ENCODE measurements at places on chromosomes 6 and 20. TPM values are rescaled to one million over a fixed set of nuclear protein-coding genes. Genes with fewer than 3 reads are reported as not detected.
A peak's percentile ranks its signal among the peaks of the same experiment; 100 is the strongest.

- peak overlapping the region; percentile 4 for H3K27ac ChIP-seq
- H3K4me3 ChIP-seq, result no peak overlapping the region
- DNase-seq, result peak; percentile 75
- H3K27me3 ChIP-seq, result no peaks in the 10 kb centered on the region
Measured at GRCh38 chr6:163490826-163491577, 76.5 kb downstream of the QKI start.

GRCh38 chr6:83055366-83055964, 10.2 kb downstream of the UBE3D start:
- no peak overlapping the region for H3K27ac ChIP-seq
- DNase-seq, result no peak
- H3K36me3 ChIP-seq, result no peaks in the 10 kb centered on the region
- no peaks in the 10 kb centered on the region for H3K4me1 ChIP-seq

DNA sequence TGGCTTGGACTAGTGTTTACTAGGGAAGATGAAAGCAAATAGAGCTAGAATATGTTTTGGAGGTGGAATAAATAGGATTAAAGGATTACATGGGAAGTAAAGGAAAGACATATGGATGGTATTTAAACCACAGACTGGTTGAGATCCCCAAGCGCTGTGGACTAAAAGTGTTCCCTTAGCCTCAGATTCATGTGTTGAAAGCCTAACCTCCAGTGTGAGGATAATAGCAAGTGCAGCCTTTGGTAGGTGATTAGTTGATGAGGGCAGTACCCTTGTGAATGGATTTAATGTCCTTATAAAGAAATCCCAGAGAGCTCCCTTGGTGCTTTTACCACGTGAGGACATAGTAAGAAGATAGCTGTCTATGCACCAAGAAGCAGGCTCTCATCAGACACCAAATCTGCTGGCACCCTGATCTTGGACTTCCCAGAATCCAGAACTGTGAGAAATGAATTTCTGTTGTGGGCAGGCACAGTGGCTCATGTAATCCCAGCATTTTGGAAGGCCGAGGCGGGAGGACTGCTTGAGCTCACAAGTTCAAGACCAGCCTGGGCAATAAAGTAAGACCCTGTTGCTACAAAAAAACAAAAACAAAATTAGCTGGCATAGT, 57.3 kb upstream of the MCM9 start:
- no peaks in the 10 kb centered on the region for H3K36me3 ChIP-seq
- H3K4me3 ChIP-seq, result no peak overlapping the region
- no peaks in the 10 kb centered on the region for H3K4me1 ChIP-seq
- H3K27ac ChIP-seq, result no peak overlapping the region

DNA sequence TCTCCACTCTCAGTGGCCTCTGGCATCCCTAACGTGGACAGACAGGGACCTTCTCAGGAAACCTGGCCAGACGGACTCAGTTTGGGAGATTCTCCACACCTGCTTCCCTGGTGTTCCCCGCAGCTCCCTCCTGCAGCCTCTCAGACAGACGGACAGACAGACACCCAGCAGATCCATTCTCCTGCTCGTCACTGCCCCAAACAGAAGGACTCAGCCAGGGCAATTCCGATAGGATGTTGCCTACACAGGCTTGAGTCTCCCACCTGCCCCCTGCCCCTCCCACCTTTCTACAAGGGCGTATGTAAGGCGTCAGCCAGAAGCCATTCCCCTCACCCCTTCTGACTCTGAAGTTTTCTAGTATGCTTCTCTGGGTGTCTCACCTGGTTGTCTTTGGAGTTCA, 428 bp downstream of the CCM2L start:
- DNase-seq, result no peak
- peaks cover 12% of the 10 kb centered on the region for H3K27me3 ChIP-seq
- H3K4me3 ChIP-seq, result no peak overlapping the region

GRCh38 chr6:64782877-64783276, 924.1 kb downstream of the EYS start:
- no peaks in the 10 kb centered on the region for H3K27me3 ChIP-seq
- no peak overlapping the region for H3K4me3 ChIP-seq
- H3K4me1 ChIP-seq, result no peaks in the 10 kb centered on the region
- DNase-seq, result no peak
- no peaks in the 10 kb centered on the region for H3K36me3 ChIP-seq
- no peak overlapping the region for H3K27ac ChIP-seq

DNA sequence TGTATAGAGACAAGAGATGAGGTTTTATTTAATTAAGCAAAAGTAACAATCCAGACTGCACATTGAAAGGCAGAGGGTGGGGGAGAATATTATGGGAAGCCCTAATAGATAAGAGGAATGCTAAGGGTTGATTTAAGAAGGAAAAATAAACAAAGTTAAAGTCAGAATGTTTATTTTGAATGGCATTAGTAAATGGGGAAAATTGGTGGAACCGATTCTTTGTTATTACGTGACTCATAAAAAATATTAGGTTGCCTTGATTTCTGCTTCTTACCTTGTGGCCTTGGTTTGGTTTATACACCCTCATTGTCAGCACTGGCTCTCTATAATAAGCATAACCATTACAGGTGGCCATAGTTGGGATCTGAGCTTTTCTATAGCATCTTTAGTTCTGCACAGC, 674.8 kb upstream of the CITED2 start:
- peaks cover 36% of the 10 kb centered on the region for H3K4me1 ChIP-seq
- H3K27ac ChIP-seq, result no peak overlapping the region
- no peaks in the 10 kb centered on the region for H3K27me3 ChIP-seq
- H3K4me3 ChIP-seq, result no peak overlapping the region
- no peaks in the 10 kb centered on the region for H3K36me3 ChIP-seq

DNA sequence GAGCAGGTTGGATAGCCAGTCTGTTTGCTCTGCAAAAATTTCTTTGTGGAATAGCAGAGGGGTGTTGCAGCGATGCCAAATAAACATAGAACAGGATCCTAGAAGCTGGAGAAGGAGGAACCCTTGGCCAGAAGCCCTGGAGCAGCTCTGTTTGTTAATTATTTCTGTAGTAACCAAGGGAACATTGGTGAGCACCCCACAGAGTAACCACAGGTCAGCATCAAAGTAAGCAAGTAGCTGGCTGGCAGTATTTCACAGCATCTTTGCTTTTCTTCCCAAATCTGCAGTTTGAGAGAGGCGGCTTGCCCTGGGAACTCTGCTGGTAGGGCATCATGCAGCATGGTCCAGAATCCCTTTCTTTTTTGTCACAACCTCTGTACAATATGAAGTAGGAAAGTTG, 12.7 kb upstream of the APMAP start:
- H3K27me3 ChIP-seq, result peaks cover 8% of the 10 kb centered on the region
- no peak for DNase-seq
- peaks cover under 1% of the 10 kb centered on the region for H3K4me1 ChIP-seq
- H3K27ac ChIP-seq, result no peak overlapping the region
- H3K36me3 ChIP-seq, result no peaks in the 10 kb centered on the region

DNA sequence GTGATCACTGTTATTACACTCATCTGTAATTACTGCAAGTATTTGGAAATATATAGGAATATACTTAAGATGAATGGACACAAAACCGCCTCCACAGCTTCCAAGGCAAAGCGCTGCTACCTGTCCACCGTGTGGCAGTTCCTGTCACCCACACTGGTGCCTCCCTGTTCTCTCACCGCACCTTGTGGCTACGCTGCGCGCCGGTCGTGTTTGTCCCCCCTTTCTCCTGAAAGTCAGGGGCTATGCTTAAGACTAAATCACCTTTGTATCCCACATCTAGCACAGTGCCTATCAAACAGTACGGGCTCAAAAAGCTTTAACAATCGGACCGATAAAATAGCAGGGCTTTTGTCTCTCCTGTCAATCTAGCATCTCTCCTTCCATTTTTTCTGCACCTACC, 23.0 kb downstream of the LY86 start:
- H3K27ac ChIP-seq, result no peak overlapping the region
- H3K27me3 ChIP-seq, result no peaks in the 10 kb centered on the region
- no peaks in the 10 kb centered on the region for H3K36me3 ChIP-seq
- DNase-seq, result no peak

- no peak for DNase-seq
- H3K27me3 ChIP-seq, result no peaks in the 10 kb centered on the region
- no peaks in the 10 kb centered on the region for H3K4me1 ChIP-seq
- no peak overlapping the region for H3K4me3 ChIP-seq
- no peaks in the 10 kb centered on the region for H3K36me3 ChIP-seq
- no peak overlapping the region for H3K27ac ChIP-seq
Measured at GRCh38 chr6:9745966-9746365, 668.9 kb downstream of the TFAP2A start.

DNA sequence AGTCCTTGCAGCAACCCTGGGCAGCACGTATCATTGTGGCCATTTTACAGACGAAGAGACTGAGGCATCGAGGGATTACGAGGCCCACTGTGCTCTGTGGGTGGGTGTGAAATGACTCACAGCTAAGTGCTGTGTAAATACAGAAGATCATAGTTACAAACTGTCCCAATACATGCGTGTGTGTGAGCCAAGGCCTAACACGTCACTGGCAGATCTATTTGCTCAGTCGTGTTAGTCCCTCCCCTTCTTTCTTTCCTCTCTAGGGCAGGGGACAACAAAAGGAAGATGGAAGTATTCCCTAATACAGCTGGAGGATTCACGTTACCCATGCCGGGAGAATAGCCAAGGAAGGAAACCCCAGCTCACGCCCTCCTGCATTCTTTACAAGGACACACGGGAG, 175.9 kb downstream of the CDC5L start:
- DNase-seq, result peak; percentile 29
- no peak overlapping the region for H3K27ac ChIP-seq
- no peaks in the 10 kb centered on the region for H3K36me3 ChIP-seq
- no peaks in the 10 kb centered on the region for H3K4me1 ChIP-seq

DNA sequence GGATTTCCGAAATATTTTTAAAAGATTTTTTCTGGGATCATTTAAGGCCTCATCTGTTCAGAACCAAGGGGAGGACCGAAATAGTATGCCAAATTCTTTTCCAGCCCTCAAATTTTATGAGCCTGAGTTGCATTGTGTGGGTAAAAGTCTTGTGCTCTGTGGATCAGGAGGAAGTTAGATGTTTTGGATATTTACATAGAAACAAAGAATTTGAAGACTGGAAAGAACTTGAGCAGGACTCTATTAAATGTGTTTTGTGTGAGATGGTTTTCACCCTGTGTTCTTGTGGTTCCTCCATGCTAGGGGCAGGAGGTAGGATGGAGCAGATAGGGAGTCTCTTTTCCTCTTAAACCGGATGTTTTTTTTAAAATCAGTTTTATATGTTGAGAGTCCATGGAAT, 329.1 kb downstream of the LAMA2 start:
- H3K36me3 ChIP-seq, result no peaks in the 10 kb centered on the region
- H3K27ac ChIP-seq, result no peak overlapping the region
- H3K27me3 ChIP-seq, result no peaks in the 10 kb centered on the region
- H3K4me1 ChIP-seq, result no peaks in the 10 kb centered on the region

DNA sequence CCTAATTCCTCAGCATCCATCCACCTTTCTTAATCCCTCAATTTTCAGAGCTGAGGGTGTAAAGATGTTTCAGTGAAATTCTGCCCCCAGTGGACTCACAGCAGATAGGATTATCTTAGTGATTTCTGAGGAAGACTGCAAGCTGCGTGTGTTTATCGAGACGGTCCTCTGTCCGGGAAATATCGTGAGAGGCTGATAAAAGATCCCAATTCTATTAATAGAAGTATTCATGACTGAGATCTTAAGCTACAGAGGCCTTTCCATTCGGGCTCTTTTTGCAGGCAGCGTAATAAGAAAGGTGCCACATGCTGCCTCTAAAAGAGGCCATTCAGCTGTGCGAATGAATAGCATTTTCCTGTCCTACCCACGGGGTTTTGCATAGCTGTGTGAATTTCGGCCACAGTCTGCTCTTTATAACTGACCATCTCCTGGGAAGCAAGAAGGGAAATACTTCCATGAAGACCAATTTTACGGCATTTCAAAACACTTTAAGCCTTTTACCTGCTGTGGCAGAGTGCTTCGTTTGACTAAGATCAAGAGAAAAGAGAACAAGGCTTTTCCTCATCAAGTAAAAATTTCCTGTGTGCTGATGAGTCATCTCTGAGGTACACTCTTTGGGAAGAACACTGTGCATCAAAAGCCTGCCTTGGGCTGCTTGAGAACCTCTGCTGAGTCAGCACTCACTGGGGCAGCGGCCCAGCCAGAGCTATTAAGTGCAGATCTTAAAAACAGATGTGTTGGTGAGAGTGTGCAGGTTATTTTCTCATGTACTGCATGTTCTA, 208.8 kb downstream of the ARHGAP18 start:
- H3K36me3 ChIP-seq, result no peaks in the 10 kb centered on the region
- H3K27ac ChIP-seq, result peak overlapping the region; percentile 92
- peak overlapping the region; percentile 46 for H3K4me3 ChIP-seq
- H3K4me1 ChIP-seq, result peaks cover 35% of the 10 kb centered on the region
- DNase-seq, result peak; percentile 98

- no peak overlapping the region for H3K4me3 ChIP-seq
- peaks cover 7% of the 10 kb centered on the region for H3K4me1 ChIP-seq
- no peaks in the 10 kb centered on the region for H3K36me3 ChIP-seq
- H3K27ac ChIP-seq, result no peak overlapping the region
- H3K27me3 ChIP-seq, result no peaks in the 10 kb centered on the region
- DNase-seq, result no peak
Measured at GRCh38 chr6:149890629-149891045, 7.3 kb downstream of the RAET1E start.

- peak; percentile 39 for DNase-seq
- no peak overlapping the region for H3K27ac ChIP-seq
- H3K36me3 ChIP-seq, result peaks cover 7% of the 10 kb centered on the region
- H3K27me3 ChIP-seq, result no peaks in the 10 kb centered on the region
- no peak overlapping the region for H3K4me3 ChIP-seq
- no peaks in the 10 kb centered on the region for H3K4me1 ChIP-seq
Measured at GRCh38 chr6:157169656-157170055, 153.7 kb downstream of the TMEM242 start.

GRCh38 chr20:35311409-35311808, 19.2 kb upstream of the FAM83C start:
- H3K27ac ChIP-seq, result peak overlapping the region; percentile 92
- DNase-seq, result peak; percentile 64
- H3K4me1 ChIP-seq, result peaks cover 73% of the 10 kb centered on the region
- H3K4me3 ChIP-seq, result no peak overlapping the region
- H3K36me3 ChIP-seq, result no peaks in the 10 kb centered on the region

DNA sequence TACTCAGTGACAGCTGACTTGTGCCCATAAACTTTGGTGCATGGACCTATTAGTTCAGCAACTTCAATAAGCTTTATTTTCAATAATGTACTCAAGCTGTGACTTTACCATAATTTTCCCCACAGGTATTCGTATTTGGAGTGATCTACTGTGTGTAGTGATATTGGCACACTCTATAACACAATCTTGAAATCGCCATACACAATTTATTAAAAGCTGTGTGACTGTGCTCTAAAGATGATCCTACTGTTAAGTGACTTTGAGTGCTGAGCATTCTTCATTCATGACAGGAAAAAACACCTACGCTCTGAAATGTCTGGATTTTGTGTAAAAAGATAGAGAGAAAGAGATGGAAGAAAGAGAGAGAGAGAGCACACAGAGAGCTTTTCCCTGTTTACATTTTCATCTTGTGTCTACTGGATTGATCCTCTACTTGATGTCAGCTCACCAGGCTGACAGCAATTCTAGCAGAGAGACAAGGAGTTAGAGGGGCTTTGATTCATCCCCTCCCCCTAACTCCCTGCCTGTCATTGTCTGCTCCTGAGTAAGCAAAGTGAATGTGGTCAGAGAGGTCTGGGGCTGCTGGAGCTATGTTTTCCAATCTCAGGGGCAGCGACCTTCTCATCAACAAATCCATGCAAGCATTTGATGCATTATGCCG, 538.7 kb upstream of the POU3F2 start:
- H3K27ac ChIP-seq, result no peak overlapping the region
- H3K4me1 ChIP-seq, result no peaks in the 10 kb centered on the region
- H3K36me3 ChIP-seq, result no peaks in the 10 kb centered on the region
- no peaks in the 10 kb centered on the region for H3K27me3 ChIP-seq
- no peak overlapping the region for H3K4me3 ChIP-seq
- DNase-seq, result no peak

Gene AFDN
- 102 TPM for total RNA-seq

Gene ACSS1
- 0.24 TPM for total RNA-seq

Gene RPS10
- 1,221 TPM for total RNA-seq

Gene MMP24
- total RNA-seq, result 13.7 TPM

Gene THBD
- total RNA-seq, result 14.2 TPM
